ELF-1 (cell line): ENCODE measurements at places on chromosomes 11 and 22.
A peak's percentile ranks its signal among the peaks of the same experiment; 100 is the strongest.

DNA sequence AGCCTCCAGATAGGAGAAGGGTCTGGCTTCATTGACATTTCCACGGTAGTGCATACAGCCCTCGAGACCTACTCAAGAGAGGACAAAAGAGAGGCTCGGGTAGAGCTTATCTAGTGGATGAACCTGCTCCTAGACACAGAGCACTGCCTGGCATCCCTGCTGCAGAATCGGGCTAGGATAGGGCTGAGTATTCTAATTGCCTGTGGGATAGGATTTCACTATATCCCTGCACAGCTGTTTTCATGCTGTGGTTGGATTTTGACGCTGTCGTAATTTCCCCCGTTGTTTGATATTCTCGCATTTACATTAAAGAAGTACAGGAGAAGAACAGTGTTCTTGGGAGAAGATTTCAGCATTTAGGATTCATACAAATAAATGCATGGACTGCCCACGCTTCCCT lies 107.8 kb downstream of the KIRREL3 start:
- no peak for DNase-seq

DNA sequence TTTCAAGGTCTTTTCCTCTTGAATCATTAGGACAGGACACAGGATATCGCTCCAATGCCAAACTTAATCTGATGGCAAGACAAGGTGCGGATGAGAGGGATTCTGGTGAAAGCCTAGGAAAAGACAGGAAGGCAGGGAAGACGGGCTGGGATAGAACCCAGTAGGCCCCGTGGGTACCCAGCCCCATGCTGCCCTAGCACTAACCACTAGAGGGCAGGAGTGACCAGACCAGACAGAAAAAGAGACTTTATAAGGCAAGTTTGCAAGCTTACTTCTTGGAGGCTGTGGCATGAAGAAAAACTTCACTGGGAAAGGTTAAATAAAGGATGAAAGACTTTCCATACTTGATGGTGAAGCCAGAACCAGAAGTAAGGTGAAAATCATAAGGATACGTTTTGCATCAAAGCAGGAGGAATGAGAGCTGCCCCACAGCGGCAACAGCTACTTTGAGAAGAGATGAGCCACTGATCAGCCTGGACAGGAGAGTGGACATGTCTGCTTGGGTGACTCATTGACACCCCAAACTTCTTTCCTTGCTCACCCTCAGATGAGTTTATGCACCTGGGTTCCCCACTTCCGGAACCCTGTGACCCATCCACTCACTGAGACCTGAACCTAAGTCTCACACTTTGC lies 39.8 kb downstream of the SYN3 start:
- peak; percentile 86 for DNase-seq

DNA sequence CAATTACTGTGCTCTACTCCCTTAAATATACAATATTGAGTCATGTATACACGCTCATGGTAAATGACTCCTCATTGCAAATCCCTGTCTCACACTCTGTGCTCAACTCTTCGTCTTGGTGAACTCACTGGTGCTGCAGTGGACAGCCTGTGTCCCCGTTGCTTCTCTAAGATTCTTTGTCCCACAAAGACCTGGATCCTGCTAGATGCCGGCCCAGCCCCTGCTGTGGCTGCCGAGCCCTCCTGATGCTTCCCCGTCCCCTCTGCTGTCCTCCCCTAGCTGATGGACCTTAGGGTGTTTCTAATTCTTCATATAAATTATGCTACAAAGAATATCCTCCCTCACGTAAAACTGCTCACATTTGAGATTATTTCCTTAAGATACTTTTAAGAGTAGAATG lies 5.5 kb downstream of the APOL2 start:
- DNase-seq: no peak

- no peak for DNase-seq
These were observed 22.9 kb downstream of the GUCD1 start for GRCh38 chr22:24532075-24532474.

DNA sequence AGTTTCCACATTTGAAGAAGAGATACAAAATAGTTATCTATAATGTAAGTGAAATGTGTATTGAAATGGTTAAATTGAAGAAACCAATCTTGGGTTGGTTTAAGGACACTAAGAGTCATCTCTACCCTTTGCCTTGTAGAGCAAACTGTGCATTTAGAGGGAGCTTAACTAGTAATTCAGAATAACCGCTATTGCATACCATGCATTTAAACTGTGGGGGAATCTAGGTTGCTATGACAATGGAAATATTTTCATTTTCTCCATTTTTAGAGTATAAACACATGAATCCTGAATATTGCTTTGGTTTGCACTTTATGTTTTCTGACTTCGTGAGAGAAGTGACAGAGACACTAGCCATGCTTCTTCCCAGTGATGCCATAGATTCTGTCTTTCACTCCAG lies 39.7 kb downstream of the FAT3 start:
- no peak for DNase-seq

DNA sequence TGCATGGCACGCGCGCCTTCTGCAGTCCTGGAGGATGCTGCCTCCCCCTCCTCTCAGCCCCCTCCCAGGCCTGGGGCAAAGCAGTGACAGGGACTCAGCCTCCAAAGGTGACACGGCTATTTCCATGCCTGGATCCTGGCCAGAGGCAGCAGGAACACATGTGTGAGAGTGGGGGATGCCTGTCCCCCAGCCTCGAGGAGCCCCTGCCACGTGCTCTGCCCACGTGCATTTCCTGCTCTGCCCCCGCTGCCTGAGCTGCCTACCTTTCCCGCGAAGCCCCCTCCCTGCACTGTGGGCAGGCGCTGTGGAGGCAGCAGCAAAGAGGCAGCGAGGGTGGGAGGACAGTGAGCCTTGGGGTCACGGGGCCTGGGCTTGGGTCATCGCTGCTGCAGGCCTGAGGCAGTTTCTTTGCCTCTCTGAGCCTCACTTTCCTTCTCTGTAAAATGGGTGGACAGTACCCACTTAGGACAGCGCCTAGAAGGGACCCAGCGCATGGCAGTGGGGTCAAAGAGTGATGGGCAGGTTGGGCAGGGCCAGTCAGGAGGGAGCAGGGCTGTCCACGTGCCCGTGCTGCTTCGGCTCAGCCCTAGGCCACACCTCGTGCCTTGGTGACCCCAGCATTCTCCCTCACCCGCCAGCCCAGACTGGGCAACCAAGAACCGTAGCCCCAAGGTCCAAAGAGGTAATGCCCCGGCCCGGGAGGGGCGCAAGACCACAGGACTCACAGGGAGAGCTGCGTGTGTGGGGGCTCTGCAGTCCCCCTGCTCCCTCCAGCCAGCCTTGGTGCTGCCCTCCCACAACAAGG lies 48.6 kb downstream of the FLRT1 start:
- no peak for DNase-seq

GRCh38 chr11:62577046-62577714 lies 3.5 kb upstream of the EEF1G start:
- no peak for DNase-seq

- DNase-seq: no peak
These were observed 5.5 kb downstream of the C11orf24 start for GRCh38 chr11:68266121-68266891.

- DNase-seq: no peak
These were observed 4.1 kb upstream of the CD82 start for GRCh38 chr11:44561275-44561805.

DNA sequence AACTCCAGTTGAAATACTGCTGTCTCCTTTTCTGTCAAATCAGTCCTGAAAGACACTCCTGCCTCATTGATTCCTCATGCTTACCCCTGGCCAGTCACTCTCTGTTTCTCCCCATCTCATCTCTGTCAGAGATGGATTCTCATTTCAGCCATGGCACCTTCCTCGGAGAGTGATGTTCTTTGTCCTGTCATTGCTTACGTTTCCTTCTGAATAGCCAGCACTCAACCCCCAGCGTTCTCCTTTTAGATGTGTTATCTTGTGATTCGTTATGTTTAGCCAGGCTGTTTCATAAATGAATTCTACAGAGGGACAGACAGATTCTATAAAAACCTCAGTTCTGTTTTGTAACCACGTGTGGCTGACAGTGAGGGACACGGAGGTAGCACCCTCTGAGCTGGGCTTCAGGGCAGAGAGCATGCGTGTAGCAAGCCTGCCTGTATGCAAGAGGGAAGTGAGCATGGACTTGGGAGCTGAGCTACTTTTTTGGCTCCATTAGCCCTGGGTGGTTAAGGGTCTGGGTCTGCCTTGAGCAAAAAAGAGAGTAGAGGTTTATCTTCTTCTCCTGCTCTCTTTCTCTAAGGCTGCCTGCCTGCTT lies 354.6 kb downstream of the DDX10 start:
- DNase-seq: no peak

- DNase-seq: no peak
These were observed 175.2 kb downstream of the TMEM135 start for GRCh38 chr11:87212891-87213290.

DNA sequence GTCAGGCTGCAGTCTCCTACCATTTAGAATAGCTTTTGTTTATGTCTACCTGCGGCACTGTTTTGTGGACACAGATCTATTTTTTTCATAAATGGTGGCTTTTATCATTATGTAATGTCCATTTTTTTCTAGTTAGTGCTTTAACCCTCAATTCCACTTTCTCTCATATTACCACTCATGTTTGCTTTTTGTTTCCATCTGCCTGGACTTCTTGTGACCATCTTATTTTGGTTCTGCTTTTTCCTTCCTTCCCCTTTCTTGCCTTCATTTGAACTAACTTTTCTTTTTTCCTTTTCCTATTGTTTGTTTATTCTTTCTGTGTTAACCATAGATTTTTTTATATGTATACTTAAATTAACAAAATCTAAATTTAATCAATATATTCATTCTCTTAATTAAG lies 98.5 kb upstream of the SLC22A12 start:
- no peak for DNase-seq

GRCh38 chr11:118211006-118211405 lies 13.8 kb downstream of the JAML start:
- peak; percentile 88 for DNase-seq

- peak; percentile 47 for DNase-seq
These were observed 1.4 kb downstream of the CCDC73 start for GRCh38 chr11:32792948-32793475.

- peak; percentile 35 for DNase-seq
These were observed 115.9 kb upstream of the GRK3 start for GRCh38 chr22:25448435-25449051.

GRCh38 chr22:39252461-39253434 lies 8.0 kb upstream of the PDGFB start:
- no peak for DNase-seq

DNA sequence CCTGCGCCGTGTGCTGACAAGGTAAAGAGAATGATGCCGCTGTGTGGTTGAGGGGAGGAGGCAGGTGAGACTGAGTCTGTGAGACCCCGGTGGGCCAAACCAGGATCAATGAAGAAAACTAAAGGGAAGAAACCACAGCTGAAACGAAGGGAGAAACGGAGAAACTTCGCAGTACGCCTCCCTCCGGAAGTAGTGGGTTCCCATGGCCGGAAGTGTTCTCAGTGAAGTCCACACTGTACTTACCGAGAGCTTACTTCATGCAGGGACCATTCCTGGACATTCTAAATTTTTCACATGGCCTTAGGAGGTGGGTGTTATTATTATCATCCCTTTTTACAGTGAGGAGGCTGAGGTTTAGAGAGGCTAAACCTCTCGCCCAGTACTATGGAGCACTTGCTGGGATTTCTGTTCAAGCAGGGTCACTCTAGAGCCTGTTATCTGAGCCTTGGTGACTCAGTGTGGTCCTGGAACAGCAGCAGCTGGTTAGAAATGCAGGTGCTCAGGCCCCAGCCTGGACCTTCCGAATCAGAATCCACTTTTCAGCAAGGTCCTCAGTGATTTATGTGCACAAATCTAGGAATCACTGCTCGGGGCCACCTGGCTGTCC lies 17.9 kb downstream of the CD5 start:
- DNase-seq: no peak

DNA sequence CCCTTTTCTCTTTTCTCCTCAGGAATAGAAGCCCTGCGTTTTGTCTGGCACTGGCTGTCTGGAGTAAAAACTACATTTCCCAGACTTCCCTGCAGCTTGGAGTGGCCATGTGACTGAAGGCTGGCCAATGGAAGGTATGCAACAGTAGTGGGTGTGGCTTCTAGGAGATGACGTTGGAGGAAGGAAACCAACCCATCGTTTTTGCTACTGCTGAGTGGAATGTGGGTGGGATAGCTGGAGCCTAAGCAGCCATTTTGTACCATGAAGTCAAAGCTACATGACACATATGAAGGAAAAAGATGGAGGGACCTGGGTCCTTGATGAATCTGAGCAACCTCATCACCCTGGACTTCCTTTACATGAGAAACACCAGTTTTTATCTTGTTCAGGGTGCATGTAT lies 19.6 kb downstream of the FGF3 start:
- DNase-seq: peak; percentile 81

GRCh38 chr11:15836795-15837194 lies 519.6 kb downstream of the SOX6 start:
- no peak for DNase-seq

DNA sequence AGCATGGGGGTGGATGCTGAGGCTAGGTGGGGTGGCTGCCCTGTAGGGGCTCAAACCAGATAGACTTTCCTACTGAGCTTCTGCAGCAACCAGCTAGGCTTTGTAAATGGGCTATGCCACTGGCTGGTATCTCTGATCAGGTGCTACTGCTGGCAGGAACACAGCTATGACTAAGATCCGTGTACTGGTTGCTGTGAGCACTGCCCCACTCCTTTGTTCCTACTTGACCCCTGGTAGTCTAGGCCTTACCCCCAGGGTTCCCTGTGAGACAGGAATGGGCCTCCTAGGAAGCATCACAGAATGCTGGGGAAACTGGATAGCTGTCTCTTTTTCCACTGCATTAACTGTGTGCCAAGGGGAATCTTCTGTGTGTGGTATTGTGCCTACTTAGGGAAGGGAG lies 58.4 kb upstream of the GAB2 start:
- peak; percentile 10 for DNase-seq

DNA sequence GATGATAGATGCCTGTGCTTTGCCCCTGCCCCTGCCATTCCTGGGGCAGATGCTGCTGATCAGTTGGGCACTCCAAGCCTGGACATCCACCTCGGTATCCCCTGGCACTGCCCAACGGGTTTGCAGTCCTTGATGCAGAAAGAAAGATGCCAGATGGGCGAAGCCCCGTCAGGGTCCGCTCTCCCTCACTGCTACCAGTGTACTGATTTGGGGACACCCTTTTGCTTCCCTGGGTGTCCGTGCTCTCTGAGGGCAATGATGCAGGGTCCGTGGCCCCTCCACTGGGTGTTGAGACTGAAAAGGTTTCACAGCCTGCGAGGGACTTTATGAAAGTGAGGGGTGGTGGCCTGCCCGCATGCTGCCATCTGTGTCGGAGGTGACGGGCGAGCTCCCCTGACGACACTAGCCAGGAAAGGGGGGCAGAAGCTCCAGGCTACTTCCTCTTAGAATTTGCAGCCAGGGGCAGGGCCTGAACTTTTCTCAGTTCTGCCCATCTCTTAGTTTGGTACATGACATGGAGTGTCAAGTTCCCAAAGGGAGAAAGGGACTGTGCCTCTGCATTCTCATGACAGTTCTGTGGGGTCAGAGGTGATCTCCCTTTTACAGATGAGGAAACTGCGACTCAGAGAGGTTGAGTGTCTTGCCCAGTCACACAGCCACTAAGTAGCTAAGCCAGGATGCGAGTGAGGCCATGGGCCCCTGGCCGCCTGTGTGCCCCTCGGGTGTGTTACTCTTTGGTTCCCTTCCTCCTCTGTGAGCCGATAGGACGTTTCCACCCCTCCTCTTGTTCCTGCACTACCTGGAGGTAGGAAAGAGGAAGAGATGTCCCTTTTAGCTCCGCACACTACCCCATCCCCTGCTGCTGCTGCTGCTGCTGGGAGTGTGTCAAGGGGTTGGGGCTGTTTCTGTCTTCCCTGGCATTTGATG lies 96.6 kb downstream of the BCR start:
- no peak for DNase-seq

GRCh38 chr22:36257948-36258670 lies 5.2 kb downstream of the APOL1 start:
- DNase-seq: no peak
